CD4-positive, alpha-beta T cell treated with Interleukin-4 for 4 hours (primary cell): ENCODE measurements at places on chromosomes 11 and 22.
A peak's percentile ranks its signal among the peaks of the same experiment; 100 is the strongest.

DNA sequence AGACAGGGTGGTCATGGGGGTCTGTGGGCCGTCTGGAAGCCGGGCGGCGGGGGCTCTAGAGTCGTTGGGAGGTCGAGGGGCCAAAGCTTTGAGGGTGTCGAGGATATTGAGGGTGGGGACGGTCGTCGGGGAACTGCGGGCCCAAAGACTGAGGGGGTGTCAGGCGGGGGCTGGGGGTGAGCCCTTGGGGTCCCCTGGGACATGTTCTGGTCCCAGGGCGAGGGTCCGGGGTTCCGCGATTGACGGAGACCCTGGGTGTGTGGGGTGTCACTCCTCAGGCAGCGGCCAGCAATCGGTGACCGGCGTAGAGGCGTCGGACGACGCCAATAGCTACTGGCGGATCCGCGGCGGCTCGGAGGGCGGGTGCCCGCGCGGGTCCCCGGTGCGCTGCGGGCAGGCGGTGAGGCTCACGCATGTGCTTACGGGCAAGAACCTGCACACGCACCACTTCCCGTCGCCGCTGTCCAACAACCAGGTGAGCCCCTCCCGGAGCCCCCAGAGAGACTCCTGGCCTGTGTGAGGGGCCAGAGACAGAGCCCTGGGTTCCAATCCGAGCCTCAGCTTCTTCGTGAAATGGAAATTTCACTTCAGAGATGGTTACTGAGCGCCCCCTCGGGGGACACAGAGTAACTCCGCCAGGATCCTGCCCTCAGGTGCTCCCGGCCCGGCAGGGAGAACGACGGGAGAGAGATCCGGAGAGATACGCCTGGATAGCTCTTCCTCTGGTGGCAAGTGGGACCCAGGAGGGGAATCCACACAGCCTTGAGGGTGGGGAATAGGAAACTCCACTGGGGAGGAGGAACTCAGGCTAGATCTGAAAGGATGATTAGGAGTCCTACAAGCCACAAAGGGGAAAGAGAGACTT is 714 bp downstream of the SDF2L1 start:
- peak; percentile 51 for DNase-seq

DNA sequence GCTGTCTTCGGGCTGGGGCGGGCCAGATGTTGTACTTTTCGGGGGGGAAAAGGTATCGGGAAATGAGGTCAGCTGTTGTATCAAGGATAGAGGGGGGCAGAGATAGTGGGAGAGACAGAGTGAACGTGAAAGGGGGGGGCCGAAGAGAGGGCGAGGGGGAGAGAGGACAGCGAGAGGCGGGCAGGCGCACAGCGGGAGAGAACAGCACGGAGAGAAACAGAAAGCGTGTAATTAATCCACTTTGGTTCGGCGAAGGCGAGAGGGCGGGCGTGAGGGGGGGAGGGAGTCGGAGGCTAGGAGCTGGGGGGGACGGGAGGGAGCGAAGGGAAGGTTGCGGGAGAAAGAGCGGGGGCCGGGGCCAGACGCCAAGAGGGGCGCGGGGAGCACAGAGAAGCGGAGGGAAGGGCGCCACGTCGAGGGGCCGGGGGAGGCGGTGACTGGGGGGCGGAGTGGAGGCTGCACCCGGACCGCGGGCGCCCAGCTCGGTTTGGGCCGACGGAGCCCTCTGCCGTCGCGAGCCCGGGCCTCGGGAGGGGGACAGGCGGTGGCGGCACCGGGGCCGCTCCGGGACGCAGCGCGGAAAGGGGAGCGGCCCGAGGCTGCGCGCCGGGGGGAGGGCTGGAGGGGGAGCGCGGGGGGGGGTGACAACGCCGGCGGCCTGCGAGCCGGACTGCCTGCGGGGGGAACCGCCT is 612 bp downstream of the IGF2 start:
- no peak for DNase-seq

- no peak for DNase-seq
Observed at GRCh38 chr22:46278656-46279645, 11.1 kb downstream of the TTC38 start.

DNA sequence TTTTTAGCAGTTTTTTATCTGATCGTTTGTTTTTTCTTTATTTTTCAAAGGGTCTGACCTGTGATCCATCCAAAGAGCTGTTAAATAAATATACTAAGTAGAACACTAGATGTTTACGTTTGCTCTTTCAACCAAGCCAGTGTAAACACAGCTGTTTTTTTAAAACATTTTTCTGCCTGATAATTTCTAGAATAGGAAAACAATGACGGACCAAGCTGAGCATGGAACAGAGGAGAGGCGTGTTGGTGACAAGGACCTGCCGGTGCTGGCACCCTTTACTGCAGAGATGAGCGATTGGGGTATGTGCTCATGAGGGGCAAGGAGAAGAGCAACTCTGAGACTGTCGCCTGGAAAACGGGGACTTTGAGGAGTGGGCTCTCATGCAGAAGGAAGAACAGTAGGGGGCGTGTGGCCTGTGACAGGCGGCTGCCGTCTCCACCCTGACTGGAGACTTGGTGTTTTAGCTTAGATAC is 28.6 kb upstream of the PANX2 start:
- DNase-seq, result no peak

GRCh38 chr11:79400206-79400605 is 40.6 kb downstream of the TENM4 start:
- no peak for DNase-seq
